ENCODE measurements at places on chromosomes 3 and 15. TPM values are rescaled to one million over a fixed set of nuclear protein-coding genes. Genes with fewer than 3 reads are reported as not detected.

GRCh38 chr3:11154036-11154952 lies at the start of gene HRH1:
Gene HRH1 (plus strand): TSS chr3:11154493. CDS start chr3:11259038, 104,545 bp downstream.
- DNase-seq, result no peak

- DNase-seq, result no peak
These were observed 22.1 kb downstream of the OSBPL11 start for GRCh38 chr3:125573216-125573615.

Gene ELL3
- 4.1 TPM for total RNA-seq

DNA sequence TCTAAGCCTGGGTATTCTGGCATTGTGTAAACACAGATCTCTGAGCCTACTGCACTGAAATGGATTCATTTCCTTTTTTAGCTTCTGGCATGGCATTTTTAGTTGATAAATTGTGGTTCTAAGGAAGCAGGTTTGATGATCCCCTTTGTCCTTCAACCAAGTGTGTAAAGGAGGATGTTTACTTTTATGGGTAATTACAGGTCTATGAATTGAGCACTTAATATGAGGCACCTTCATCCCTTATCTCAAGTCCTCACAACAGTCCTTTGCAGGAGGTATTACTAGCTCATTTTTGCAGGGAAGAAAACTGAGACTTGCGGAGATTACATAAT lies 30.8 kb upstream of the ZBTB38 start:
- DNase-seq, result no peak

Gene NPAP1
- total RNA-seq, result 0.12 TPM

DNA sequence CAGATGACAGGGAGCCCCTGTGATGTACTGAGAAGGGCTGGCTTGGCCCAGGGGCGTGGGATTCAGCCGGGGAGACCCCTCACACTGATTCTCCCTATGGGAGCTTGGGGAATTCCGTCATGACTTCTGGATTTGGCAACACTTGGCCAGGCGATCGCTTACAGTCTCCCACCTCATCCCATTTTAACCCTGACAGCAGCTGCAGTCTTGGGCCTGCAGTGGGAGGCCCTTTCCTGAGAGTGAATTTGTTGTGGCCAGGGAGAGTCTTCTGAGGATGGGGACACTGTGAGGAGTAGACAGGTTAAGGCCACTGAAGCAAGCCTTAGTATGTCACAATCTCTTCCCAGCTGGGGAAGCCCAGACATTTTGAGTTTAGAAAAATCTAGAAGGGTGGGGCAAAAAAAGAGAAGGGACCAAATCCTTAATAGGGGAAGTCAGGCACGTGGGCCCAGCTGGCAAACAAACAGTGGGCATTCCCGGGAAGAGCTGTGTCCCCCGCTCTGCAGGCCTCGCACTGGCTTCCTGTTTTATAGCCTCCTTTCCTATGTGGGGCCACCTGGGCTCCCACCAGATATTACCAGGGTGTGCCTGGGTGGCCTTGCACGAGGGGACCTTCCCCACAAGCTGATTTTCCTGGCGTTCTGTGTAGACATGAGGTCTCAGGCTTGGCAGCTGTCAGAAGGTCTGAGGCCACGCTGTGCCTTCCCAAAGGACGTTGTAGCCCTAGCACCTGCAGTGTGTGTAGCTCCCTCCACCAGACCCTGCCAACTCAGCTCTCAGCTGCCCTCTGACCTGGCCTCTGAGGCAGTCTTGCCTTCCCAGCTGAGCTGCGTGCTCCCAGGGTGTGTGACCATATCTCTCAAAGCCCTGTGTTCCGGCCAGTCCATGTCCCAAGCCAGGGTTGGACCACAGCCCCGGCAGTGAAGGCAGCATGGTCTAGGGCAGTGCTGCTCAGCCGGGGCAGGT lies 64.5 kb downstream of the FEM1B start:
- DNase-seq, result no peak

Gene GOLGA6L9
- total RNA-seq, result 10.4 TPM

Gene GASK1A
- total RNA-seq, result 0.36 TPM

Gene NMD3
- total RNA-seq, result 53.9 TPM

DNA sequence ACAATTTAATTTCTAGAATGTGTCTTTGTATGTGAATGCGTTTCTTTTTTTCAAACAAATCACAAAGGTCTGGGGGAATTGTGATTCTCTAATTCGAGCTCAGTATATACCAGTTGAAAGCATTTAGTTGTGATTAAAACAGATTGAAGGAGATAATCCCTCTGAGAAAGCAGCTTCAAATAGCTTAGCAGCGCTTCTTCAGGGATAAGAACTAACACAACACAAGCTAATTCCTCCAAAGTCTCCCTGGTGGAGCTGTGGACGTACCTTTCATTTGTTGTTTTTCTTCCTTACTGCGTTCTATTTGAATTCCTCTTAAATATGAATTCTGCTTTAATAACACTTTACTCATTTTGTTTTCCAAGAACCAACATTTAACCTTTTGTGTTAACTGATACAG lies 286.7 kb downstream of the ROBO2 start:
- no peak for DNase-seq

- no peak for DNase-seq
These were observed 683.6 kb upstream of the ARPP21 start for GRCh38 chr3:34955680-34956079.

DNA sequence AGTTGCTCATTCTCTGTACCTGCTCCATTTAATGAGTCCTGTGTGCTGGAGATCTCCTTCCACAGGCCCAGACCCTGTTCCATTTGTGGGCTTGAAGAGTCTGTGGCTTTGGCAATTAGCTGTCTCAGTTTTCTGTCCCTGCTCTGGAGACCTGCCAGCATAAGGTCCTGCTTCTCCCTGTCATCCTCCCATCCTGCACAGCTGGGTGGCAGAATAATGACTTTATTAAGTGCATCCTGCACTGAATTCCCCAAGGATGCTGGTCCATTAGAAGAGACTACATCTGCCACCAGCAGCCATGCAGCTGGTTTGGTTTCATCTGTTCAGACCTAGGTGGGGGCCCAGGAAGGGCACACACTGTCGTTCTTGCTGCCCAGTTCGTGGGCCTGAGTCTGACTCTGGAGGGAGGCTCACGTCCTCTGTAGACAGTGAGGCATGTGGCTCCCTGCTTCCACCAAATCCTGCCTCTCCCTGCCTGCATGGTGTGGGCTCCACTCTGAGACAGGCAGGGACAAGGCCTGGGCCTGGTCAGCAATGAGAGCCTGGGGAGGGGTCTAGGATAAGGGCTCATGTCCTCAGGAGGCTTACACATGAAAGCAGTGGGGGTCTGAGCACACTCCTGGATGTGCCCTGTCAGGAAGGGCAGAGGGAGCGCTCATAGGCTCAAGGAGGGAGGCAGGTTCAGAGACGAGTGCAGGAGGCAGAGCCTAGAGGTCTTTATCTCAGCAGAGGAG lies 78.4 kb upstream of the PRR23E start:
- peak; percentile 39 for DNase-seq

Gene IL17RE
- total RNA-seq, result 13.6 TPM

Gene AADACL2
- total RNA-seq, result 11.7 TPM

GRCh38 chr3:63864008-63864964 lies 619 bp downstream of the ATXN7 start:
- DNase-seq, result peak; percentile 69

DNA sequence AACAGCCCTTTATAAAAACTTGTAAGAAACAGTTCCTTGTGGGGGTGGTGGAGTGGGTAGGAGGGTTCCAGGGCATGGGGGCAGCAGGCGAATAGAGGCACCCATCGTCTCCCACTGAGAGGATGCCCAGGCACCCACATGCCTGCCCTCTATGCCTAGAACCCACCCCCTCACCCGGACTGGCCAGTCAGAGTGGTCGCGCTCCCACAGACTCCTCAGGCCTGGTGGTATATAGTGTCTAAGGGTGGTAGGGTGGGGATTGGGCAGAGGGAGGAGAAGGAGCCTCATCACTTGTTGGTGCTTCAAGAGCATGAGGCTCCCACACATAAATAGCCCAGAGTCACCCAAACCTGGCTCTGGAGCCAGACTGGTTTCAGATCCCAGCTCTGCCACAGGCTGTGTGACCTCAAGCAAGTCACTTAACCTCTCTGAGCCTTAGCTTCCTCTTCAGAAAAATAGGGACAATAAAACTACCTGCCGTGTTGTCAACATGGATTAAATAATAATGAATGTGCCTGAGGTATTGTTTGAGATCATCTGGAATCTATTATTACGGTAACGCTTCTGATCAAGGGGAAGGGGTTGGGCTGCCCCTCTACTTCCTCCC lies 262.1 kb downstream of the UACA start:
- no peak for DNase-seq
